T-helper 1 cell (primary cell): ENCODE measurements at places on chromosomes 12 and 14.

GRCh38 chr12:46659824-46660223, 166.0 kb downstream of the SLC38A4 start:
- DNase-seq: no peak

GRCh38 chr14:67784244-67784823, 32.1 kb downstream of the ZFYVE26 start:
- no peak for DNase-seq

DNA sequence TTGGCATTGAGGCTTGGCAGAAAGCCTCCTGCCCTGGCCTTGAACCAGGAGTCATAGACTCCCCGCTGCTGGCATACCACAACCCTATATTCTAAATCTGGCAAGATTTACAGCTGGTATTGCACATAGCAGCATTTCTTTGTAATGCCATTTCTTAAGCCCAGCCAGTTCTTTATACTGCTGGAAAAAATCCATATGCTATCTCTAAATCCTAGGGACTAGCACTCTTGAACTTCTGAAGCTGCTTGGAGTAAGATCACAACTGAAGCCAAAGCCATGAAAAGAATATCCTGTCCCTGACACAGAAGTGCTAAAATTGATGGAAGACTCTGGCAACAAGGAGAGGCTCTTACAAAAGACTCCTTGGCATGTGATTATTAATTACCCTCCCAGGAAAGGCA, 89.3 kb downstream of the KCNC2 start:
- no peak for DNase-seq

- DNase-seq: no peak
These were observed 1.8 kb upstream of the ZBTB39 start for GRCh38 chr12:57008178-57008577.

GRCh38 chr12:32264961-32265360, 134.4 kb upstream of the FGD4 start:
- DNase-seq: no peak

- no peak for DNase-seq
These were observed 165.6 kb upstream of the TMCC3 start for GRCh38 chr12:94815958-94816357.

DNA sequence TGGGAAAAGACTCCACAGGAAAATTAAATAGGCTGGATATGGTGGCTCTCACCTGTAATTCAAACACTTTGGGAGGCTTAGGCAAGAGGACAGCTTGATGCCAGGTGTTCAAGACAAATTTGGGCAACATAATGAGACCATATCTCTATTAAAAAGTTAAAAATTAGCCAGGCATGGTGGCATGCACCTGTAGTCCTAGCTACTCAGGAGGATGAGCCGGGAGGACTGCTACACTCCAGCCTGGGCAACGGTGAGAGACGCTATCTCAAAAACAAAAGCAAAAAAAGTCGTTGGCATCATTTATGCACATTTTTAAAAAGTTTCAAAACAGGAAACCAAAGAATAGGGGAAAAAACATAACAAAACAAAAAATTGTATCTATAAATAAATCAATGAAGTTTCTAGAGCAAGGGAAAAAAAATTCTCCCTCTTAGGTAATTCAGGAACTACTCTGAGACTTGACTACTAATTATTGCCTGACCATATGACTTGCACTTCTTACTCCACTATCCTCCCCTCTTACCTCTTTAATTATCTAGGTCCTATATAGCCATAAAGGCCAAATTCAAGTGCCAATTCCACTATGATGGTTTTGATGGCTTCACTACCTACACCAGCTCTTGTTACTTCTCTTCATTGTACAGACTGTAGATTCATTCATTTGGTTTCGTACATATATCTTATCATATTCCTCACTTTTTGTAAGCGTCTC, 1.6 kb downstream of the METTL3 start:
- DNase-seq: no peak

- peak; percentile 8 for DNase-seq
These were observed 684.3 kb downstream of the TMEM121 start for GRCh38 chr14:106210650-106211049.

GRCh38 chr14:51979088-51979709, 10.1 kb upstream of the RTRAF start:
- peak; percentile 80 for DNase-seq

DNA sequence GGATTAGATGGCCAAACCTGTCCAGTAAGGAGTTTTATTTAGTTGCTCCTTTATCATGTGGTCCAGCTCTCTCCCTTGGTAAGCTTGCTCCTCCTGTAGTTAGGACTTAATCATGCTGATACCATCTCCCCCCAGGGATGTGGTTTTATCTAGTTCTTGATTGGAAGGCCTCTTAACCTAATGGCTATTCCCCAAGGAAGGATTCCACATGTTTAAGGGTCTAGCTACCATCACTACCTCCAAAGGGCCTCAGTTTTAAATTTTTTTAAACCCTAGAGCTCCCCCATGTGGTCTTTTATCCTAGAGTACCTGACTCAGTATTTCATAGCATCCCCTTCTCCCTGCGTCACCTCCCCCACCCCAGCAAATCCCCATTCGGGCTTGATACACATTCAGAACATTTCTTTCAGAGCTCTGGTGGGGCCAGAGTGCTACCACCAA, 22.5 kb downstream of the MAP3K12 start:
- DNase-seq: no peak

- peak; percentile 46 for DNase-seq
These were observed 1.4 kb downstream of the GPR68 start for GRCh38 chr14:91243074-91243471.

DNA sequence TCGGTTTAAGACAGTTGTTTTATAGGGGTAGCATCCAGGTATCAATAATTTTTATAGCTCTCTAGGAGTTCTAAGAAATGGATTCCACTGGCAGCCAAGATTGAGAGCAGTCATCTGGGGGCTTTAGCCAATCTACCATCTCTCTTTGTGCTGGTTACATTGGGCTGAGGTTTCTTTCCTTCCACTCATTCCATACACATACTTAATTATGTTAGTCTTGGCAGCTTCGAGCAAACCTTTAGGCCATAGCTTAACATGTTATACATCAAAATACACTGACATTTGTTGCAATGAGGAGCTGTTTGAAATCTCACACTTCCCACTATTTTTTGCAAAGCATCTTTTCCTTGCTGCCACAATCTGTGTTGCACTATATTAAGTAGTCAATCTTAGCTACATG, 63.1 kb downstream of the ARMH4 start:
- no peak for DNase-seq

DNA sequence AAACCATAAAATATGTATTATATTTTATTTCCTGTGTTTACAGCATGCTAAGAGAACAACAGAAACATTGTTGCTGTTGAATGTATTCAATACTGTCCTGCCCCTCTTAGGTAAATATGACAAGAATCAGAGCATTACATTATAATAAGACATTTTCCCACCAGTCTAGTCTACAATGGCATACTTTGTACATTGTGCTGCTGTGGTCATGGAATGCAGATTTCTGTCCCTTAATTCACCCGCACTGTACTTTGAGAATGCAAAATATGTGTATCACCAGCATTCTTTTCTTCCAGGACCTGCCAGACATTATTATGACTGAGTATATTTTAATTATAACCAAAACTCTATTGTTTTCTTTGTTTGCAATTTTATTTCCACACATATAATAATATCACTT, 16.5 kb upstream of the OR10AD1 start:
- DNase-seq: no peak

DNA sequence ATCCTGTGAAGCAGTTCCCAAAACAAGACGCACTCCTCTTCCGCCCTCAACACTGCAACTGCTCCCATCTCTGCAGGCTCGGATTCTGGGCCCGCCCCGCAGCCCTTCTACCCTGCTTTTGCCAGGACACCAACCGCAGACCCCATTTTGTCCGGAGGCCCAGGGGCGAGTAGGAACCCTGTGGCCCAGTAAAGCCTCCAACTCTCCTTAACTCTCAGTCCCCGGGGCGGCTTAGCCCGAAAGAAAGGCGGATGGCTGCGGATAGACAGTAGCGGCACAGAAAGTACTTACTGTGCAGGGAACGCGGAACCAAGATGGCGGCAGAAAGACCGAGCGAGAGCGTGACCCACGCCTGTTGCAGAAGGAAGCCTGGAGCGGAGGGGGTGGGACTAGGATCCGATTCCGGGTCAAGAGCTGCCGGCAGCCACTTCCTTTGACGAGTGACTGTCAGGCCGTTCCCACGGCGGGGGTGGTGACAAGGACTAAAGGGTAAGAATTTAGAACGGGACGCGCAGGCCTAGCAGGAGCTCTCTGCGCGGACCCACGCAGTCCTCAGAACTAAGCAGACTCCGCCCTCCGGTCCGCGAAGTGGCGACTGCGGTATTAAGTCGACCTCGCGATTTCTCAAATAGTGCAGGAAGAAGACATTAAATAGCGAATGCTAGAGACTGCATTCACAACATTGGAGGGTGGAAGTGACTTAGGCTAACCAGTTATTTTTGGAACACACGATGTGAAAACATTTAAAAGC, at the start of gene NACA:
TSS of gene NACA (minus strand) at position 328 of the 751 bp plus-strand sequence. CDS start 778 bp downstream, outside the sequence.
- DNase-seq: peak; percentile 98

GRCh38 chr12:74515849-74516248, 21.8 kb upstream of the ATXN7L3B start:
- DNase-seq: no peak

GRCh38 chr12:80704420-80704819, 3.0 kb upstream of the MYF6 start:
- DNase-seq: no peak
